ENCODE measurements at places on chromosomes 2 and 18.

DNA sequence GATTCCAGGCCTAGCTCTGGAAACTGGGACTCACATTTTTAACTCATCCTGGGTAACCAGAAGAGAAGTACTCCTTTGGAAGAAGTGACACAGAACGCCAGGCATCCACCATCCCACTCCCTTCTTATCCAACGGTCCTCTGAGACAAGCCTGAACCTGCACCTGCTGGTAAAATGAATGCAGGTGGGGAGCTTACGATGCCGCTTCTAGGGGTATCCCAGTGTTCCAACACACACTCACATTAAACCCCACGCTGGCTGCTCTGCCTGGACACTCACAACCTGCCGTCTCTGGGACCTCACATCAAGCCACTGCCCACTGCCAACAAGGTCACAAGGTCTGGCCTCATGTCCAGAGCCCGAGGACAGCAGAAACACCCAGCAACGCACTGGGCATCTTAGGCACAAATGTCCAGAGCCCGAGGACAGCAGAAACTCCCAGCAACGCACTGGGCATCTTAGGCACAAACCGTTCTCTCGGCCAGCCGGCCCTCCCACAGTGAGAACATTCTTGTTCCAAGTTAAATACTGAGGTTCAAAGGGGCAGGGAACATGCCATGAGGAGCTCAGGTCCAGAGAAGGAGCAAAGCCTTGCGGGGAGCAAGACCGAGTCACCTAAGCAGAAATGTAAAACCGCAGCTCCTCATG, 9.9 kb downstream of the SLC66A2 start:
- peak; percentile 46 for DNase-seq

DNA sequence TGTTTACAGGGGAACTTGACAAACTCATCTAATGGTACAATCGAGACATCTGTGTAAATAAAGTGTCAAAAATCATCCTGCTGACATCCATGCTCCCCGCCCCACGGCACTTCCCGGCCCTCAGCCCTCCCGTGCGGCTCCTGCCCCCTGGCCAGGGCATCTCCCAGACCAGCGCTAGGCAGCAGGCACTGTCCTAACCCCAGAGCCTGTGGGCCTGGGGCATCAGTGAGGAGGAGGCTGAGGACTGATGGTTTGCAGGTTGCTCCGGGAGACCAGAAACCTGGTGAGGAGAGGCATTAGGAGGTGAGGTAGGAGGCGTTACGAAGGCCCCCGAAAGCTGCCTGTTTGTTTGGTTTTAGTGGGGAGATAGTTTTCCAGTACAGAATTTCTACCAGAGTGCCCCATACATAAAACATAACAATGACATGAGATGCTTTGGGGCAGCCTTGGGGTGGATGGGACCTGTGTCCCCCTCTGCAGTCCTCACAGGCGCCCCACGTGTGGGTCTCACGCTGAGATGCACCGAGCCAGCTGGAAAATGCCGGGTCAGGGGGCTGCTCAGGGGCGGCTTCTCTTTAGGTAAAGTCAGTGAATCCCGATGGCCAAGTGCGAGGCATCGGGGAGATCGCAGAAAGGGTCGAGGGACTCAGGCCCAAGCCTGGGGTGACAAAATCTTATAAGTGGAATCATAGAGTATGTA, 114.2 kb downstream of the RTP5 start:
- no peak for DNase-seq

- DNase-seq = no peak
Observed at GRCh38 chr2:178530131-178530530, 49.9 kb downstream of the PLEKHA3 start.

DNA sequence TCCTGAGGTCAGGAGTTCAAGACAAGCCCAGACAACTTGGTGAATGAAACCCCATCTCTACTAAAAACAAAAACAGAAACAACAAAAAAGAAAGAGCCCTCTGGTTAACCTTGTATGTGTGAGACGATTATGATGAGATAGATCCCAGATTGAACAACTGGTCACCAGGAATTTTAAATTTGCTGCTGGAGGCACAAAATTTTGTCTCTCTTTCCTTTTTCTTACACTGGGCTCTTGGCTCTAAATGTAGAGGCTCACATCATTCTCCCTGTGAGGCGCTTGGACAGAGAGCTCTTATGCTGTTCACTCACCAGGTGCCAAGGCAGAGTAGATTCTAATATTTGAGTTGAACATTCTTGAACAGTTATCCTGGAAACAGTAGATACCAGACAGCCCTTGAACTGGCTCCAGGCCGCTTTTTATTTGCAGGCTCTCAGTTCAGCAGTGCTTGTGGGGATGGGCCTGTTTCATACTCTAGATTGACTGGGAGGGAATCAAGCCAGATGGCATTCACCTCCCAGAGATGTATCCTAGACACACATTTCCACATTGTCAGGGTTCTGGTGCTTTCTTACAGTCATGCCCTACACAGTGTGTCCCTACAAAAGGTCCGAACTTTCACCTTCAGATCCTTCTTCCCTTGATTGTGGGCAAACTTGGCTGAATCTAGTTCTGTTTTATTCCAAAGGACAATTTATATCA, 1159.6 kb downstream of the RPIA start:
- no peak for DNase-seq

DNA sequence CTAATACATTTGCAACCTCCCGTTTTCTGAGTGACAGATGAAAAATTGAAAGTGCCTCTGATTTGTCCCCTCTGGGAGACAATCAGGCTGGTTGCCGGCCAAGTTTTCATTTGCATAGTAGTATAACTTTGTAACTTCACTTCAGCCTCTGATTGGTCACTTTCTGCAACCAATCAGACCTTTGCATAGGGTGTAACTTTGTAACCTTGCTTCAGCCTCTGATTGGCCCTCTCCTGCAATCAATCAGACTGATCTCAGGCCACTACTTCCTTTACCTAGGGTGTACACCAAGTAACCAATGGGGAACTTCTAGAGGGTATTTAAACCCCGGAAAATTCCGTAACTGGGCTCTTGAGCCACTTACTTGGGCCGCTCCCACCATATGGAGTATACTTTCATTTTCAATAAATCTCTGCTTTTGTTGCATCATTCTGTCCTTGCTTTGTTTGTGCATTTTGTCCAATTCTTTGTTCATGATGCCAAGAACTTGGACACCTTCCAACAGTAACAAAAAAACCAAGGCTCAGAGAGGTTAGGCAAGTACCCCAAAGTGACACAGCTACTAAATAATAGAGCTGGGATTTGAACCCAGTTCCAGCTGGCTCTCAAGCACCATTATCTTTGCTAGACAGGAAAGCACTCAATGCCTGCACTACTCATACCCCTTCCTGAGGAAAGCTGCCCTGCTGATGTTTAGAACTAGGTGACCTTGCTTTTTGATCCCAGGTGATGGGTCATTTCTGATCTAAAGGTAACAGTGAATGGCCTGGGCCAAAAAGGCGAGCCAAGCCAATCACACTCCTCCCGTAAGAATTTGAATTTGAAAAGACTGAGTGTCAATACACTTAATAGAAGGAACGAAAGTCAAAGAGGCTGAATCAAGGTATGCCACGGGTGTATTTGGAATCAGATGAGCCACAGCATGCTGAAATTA, 10.9 kb upstream of the MYOM1 start:
- no peak for DNase-seq

DNA sequence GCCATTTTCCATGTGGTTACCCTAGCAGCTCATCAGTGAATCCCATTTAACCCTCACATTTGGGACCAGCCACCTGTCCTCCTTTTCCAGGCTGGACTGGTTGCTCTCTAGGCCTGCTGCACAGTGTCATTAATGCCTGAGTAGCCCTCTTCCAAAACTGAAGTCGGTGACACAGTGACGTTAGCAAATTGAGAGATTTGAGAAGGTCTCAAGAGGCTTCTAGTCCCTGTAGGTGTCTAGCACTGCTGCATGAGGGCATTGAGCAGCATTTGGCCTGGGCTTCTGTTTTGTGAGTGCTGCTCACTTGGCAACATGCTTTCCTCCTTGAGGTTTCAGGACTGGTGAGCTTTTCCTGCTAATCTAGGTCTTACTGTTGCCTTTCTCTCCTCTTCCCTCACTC, 36.7 kb downstream of the PKP4 start:
- no peak for DNase-seq

- DNase-seq = no peak
Observed at GRCh38 chr2:25829377-25829704, 48.9 kb downstream of the ASXL2 start.

DNA sequence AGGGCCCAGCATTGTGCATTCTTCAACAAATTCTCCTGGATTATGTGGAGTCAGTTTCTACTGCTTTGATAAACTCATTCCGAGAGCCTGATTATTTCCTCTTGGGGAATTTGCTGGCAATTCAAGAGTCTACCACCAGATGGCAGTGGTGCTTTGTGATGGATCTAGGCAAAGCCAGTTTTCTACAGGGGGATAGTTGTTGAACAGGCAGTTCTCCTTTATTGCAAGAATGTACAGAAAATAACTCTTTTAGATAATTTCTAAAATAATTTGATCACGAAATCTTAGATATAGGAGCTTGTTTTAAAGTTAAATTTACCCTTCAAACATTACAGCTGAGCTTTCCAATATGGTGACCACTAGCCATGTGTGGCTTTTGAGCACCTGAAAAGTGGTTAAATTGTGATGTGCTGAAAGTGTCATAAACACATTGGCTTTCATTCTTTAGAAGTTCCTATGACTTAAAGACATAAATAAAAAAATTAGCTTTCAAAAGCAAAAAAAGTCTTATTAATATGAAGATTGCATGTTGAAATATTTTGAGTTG, 66.7 kb upstream of the HAAO start:
- peak; percentile 65 for DNase-seq

DNA sequence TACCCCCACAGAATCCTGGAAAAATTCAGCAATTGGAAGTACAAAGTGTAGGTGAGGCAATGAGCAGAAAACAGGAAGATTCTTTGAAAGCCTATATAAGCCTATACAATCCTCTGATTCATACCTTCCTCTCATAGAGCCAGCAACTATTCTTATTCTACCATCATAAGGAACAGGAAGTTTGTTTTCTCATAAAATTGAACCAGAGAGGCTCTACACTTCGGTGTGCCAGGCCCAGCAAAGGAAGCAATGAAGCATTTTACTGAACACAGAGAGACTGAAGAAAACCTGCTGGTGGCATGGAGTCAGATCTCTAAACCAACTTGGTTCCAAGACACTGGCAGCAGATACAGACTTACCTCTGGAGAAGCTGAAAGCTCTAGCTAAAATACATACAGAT, 18.7 kb downstream of the CASP8 start:
- no peak for DNase-seq

DNA sequence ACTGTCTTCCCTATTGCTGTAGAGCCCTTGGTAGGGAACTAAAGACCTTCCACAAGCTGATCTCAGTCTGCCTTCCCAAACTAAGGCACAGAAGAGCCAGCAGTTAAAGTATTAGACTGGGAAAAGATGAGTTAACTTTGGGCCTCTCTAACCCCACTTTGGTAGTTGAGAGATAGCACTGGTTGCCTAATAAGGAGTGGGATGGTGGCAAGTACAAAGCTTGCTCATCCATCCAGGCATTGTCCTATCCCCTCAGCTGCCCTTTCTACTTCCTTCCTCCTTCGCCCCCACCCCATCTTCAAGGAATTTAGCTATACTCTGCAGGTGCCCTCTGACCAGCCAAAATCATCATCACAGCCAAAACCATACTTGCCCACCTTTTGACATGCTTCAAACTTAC, 22.2 kb upstream of the AFTPH start:
- no peak for DNase-seq

- no peak for DNase-seq
Observed at GRCh38 chr2:125656190-125656589, 999.8 kb upstream of the GYPC start.

- DNase-seq = no peak
Observed at GRCh38 chr2:44840503-44840850, 101.0 kb upstream of the SIX3 start.

- DNase-seq = no peak
Observed at GRCh38 chr18:62844850-62845643, 129.7 kb downstream of the PHLPP1 start.

- no peak for DNase-seq
Observed at GRCh38 chr18:78138983-78139496, 840.6 kb upstream of the SALL3 start.

DNA sequence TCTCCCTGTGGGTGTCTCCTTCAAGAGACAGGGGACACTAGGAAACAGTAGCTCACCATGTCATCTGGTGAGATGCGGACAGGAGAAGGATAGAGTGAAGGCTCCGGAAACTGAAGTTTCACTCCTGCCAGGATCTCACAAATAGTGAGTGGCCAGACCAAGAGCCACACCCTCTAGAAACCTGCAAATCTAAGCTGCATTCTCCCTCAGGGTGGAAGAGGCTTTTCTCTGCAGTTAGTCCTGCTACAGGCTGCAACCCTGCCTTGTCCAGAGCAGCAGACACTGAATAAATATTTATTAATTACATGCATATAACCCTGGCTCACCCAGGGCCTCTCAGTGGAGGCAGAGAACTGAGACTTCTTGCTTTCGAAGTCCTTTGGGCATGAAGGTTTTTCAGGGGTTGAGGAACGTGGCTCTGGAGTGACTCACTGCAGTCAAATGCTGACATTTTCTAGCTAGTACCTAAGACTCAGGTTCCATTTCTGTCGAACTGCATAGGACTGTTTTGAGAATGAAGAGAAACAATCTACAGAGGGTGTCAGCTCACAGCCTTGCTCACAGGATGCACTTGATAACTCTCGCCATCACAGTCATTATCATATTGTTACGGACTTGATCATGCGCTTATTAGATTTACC, 87.3 kb downstream of the ACTR2 start:
- DNase-seq = no peak

GRCh38 chr2:225531559-225531958, 132.0 kb downstream of the NYAP2 start:
- DNase-seq = no peak

DNA sequence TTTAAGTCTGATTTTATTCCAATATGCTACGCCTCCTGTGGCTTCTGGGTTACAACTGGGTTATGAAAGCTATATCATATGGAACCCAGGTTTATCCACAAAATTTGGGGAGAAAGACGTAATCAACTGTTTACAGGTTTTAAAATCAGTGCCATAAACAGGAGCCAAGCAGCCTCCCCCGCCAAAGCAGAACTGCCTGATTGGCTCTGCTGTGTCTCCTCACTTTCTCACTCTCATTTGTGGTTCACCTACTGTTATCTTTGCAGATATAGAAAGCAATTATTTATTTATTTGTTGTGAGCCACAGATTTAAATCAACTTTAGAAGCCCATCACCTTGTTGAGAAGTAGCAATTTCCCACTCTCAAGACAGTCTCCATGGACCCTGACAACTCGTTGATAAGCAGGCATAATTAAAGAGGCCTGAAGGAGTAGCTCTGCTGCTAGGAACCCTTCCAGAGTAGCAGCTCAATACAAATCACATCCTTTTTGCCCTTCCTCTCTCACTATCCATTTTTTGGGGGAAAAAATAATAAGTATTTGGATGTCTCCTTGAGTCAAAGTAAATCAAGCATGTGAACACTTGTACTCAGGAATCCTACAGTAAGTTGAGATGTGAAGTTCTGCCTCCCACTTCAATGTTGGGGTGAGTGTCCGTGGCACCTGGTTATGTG, 191.0 kb upstream of the CCDC150 start:
- no peak for DNase-seq

- DNase-seq = no peak
Observed at GRCh38 chr18:60020107-60020925, 120.5 kb downstream of the PMAIP1 start.
